ENCODE measurements at places on chromosomes 7 and 10. TPM values are rescaled to one million over a fixed set of nuclear protein-coding genes. Genes with fewer than 3 reads are reported as not detected.

GRCh38 chr10:63633677-63634487 is 112.7 kb downstream of the REEP3 start:
- DNase-seq, result peak; percentile 56

DNA sequence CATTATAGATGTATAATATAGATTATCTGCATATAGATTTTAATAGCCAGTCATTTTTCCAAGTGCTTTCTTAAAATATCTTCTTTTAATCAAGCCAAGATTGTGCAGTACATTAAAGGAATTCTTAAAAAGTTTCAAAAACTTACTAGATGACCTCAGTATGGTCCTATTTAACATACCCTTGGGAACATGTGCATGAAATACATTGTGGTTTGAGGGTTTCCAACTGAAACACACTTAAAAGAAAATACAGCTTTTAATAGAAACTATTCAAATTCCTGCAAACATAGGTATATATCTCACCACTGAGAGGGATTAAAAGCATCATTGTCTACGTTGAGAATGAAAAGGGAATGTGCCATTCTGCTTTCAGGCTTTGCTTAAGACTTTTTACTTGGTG is 364.9 kb downstream of the SUGCT start:
- DNase-seq, result no peak

DNA sequence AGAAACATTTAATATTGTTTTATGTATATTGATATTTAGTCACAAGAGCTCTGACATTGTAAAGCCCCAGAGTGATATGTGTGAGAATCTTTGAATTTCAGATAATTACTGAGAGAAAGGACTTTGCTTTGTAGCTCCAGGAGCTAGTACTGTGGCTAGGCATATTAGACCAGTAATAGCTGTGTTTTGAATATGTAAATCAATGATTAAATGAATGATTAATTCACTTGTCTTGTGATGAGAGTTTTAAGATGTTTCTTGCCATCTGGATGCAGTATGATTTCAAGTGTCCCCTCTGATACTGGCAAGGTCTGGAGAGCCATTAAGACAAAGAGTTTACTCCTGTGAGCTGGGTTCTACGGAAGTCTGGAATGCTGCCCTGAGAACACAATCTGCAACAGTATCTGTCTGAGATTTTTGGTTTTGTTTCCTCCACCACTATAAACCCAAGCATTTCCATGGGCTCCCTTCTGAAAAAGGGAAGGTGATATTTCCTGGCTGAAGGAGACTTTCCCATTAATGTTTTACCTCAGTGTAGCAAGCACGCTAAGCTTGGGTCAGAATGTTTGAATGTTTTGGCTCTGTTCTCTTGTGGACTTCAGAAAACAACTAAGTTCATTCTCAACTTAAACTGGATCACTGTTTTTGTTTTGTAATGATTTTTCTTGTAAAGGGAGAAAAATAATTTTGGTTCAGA is 61.3 kb upstream of the BICC1 start:
- no peak for DNase-seq

DNA sequence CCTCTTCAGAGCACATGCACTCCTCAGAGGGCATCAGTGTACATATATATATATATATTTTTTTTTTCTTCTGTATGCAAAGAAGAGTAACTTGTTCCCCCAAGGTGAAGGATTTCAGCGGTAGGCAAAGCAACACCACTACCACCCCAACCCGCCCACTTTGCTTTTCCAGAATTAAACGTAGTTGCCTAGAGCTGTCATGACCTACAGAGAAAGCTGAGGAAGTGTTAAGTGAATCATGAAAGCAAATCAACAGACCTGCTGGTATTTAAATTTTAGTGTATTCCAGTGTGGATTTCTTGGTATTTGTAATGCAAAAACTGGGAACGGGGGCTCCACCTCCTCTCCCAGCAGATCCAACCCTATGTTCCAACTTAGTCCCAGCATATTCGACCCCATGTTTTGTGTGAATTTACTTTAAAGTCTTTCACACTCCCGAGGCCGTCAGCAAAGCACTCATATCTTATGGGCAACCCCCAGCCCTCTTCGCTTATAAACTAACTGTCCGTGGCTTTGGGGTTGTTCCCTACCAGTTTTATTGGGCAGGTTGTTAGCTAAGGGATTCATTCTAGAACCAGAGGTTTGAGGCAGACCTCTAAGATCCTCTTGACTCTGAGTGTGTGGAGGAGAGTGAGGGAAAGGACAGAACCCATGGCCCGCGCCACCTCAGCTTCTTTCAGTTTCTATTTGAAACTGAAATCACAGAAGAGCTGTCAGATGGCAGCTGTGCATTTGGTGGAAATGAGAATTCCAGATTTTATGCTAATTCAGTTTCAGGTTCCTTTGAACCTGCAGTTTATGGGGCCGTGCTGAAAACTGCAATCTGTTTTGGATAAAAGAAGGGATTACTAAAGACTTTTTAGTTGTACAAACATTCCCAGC is 450.2 kb upstream of the GALNT17 start:
- peak; percentile 6 for DNase-seq

- DNase-seq, result no peak
Measured at GRCh38 chr10:2964632-2965296, 102.6 kb upstream of the PFKP start.

- DNase-seq, result no peak
Measured at GRCh38 chr7:124387056-124387455, 354.2 kb upstream of the TMEM229A start.

- DNase-seq, result peak; percentile 83
Measured at GRCh38 chr7:65981965-65982792, at the start of gene GUSB. GUSB (minus strand) TSS chr7:65982213; CDS start chr7:65982183, 30 bp downstream.

- DNase-seq, result no peak
Measured at GRCh38 chr7:116683786-116684185, 11.8 kb downstream of the MET start.

GRCh38 chr10:58851606-58852005 is 324.8 kb upstream of the PHYHIPL start:
- DNase-seq, result peak; percentile 26

DNA sequence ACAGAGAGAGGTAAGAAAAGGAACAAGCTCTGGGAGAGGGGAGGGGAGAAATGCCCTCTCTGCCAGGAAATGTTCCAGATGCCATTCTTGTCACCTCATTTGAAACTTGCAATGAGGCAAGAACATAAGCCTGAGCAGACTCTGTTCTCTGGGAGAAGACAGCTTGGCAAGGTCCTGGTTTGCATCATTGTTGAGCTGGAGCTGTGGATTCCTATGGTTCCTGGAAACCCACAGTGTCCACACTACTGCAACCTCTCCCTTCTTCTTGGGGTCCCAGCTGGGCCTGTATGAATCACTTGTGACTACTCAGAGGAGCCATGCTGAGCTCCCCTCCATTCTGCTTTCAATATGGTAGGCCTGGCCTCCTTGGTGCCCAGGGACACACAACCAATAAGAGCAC is 60.8 kb upstream of the HECTD2 start:
- peak; percentile 81 for DNase-seq

DNA sequence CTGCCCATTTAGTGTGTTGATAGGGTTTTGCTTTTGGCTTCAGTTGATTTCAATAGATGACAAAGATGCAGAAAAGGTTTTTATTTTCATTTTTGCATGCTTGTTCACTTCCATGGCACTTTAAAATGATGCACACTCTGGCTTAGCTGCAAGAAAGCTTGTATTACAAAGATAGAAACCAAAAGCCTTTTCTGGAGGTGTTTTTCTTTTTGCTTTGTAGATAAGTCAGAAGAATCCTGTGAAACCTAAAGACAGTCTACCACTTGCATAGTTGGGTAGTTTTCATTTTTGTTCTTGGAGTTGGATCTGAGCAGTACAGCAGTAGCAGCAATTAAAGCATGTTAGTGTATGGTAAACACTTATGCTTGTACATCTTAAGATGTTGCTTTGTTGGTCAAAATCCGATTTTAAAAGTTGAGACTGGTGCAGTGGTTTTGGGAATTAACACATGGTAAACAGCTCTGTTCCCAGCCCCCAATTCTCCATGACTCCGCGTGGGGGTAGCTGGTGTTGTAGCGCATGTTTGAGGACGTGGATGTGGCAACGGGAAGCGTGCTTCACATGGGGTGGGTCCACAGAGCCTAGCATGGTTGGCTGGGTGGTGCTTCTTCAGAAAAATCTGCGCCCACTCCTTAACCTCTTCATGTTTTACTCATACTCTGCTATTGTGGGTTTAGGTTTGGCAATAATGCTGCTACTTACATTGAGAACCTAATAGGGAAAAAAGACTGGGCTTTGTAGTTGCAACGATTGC is 19.8 kb downstream of the CCNY start:
- peak; percentile 62 for DNase-seq

DNA sequence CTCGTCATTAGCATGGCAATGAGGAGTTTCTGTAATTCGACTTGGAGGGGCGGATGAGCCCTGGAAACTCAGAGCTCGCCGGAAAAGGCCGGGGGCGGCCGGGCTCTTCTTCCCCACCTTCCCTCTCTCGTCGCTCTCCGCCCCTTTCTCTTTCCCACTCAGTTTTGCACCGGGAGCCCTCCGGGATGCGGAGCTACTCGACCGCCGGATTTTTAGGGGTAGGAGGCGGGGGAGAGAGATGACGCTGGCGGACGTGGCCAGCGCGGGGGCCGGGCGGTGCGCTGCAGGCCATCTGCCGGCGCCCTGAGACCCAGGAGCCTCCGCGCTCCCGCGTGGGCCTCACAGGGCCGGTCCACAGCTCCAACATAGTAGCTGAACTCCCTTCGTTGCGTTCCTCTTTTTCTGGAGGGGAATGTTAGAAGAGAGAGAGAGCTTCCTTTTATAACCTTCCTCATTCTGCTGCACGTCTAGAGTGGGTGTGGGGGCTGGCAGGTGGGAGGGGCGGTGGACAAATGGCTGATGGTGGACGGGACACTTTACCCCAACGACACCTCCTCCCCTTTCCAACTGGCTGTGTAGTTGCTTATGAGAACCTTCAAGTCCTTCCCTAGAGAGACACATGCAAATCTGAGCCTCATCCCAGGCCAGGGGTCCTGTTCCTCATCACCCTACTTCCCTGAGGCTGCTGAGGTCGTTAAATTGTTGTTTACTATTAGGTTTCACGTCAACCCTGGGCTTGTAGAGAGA is 1.1 kb upstream of the HOXA1 start:
- peak; percentile 63 for DNase-seq

GRCh38 chr7:124412531-124412930 is 353.1 kb downstream of the GPR37 start:
- peak; percentile 8 for DNase-seq

- peak; percentile 41 for DNase-seq
Measured at GRCh38 chr10:35041502-35041879, 48.6 kb downstream of the CUL2 start.

GRCh38 chr10:51821045-51821444 is 121.7 kb upstream of the CSTF2T start:
- no peak for DNase-seq

GRCh38 chr7:1672851-1673486 is 2.9 kb downstream of the ELFN1 start:
- no peak for DNase-seq

GRCh38 chr10:4635388-4635787 is 190.6 kb upstream of the AKR1E2 start:
- DNase-seq, result no peak

- DNase-seq, result no peak
Measured at GRCh38 chr7:15527648-15528047, 34.2 kb downstream of the AGMO start.

DNA sequence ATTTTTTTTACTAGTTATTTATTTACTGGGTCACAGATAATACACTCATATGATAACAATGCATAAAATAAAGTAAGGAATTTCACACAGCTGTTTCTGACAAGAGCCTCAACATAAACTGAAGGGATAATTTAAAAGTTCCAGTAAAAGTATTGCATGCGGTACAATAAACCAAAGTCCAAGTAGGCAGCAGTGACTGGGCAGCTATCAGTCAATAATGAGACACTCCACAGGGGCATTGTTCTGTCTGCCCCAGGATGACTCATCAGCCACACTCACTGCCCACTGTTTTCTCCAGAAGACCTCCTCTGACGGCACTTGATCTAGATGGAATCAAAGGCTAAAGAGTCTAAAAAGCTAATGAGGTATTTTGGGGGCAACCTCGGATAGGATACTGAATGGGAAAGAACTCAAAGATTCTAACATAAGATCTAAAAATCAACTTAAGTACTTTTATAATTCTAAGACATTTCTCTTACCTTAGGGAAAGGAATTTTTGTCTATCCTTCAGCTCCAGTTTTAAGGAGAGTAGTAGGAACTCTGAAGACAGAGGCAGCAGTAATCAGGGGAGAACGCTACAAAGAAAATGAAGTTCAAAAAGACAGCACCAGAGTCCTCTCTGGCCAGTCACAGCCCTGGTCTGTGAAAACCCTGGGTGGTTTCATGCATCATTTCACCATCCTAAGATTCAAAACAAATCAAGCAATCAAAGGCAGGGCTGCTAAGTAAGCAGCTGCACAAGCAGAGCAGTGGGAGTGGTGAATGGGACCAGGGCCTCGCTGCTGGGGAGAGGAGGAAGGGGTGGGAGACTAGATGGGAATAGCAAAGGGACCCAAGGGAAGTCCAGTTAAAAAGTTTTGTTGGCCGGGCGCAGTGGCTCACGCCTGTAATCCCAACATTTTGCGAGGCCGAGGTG is 175.1 kb downstream of the AVL9 start:
- peak; percentile 36 for DNase-seq

GRCh38 chr7:80611779-80612178 is 26.7 kb upstream of the CD36 start:
- peak; percentile 63 for DNase-seq

DNA sequence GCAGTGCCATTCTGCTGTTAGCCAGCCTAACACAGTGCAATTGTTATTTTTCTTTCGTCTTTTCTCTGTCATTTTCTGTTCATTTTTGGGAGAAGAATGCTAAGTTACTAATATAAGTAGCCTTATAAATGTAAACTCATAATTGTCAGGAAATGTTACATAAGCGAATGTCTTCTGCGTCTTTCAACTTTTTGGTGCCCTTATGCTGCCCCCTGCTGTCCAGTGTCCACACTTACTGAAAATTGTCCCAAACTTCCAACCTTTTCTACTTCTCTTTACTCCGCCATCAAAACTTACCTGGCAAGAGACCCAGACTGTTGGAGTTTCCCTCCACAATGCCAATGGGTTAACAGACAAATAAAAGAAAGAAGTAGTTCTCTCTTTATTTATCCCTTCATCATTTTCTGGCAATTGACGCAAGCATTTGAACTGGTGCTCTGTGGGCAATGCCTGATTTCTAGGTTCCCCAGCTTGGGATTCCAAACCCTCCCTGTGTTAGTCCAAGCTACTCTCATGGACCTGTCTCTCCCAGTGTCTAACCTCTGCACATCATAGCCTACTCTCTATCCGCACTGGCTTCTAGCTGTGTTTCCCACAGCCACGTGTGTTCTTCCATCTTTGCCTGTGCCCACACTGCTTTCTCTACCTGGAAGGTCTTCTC is 21.0 kb upstream of the EPC1 start:
- peak; percentile 80 for DNase-seq

The TFEC gene
- total RNA-seq, result not detected

The RAPGEF5 gene
- 0.86 TPM for total RNA-seq

The AKR1E2 gene
- total RNA-seq, result 7.7 TPM

The MASTL gene
- total RNA-seq, result 13.2 TPM

The CNPY1 gene
- not detected for total RNA-seq

The TPK1 gene
- 3.5 TPM for total RNA-seq

The CPEB3 gene
- 0.43 TPM for total RNA-seq

The MINDY4 gene
- 11.0 TPM for total RNA-seq

The LIPJ gene
- under 0.01 TPM for total RNA-seq

Data from fibroblast of villous mesenchyme (primary cell).